Activated CD4-positive, alpha-beta T cell treated with anti-CD3 and anti-CD28 coated beads for 1 hour (primary cell): ENCODE measurements at places on chromosomes 6 and 20.
A peak's percentile ranks its signal among the peaks of the same experiment; 100 is the strongest.

- DNase-seq: no peak
These were observed 27.7 kb upstream of the LAMA4 start for GRCh38 chr6:112281821-112282615.

DNA sequence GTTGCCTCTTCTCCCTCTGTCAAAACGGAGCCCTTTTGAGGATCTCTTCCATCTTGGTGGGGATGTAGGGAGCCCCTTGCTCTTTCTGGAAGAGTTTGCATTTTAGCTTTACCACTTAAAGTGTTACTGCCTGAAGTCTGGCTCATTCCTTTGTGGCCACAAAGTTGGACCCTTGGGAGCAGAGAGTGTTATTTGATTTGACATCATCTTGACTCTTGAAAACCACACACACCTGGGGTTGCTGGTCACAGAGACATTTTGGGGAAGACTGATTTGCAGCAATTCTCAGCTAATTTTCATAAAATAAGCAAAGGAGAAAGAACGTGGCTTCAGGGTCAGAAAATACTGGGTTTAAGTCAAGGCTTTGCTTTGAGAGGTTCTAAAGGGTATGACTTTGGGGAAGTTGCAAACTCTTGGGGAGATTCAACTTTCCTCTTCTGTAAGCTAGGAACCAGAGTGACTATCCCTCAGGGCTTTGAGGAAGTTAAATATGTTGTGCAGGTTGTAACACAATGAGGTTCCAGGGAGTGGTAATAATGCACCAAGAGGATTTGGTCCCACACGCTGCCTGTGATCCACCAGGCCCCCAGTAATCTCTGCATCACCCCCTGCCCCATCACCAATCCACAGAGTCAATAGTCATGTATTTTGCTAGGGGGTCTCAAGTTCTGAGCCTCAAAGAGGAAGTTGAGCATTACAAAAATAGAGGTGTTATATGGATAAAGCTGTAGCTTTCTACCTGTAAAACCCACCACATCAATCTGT lies 141.6 kb upstream of the SLC24A3 start:
- no peak for DNase-seq

GRCh38 chr20:46117704-46118467 lies at the start of gene CD40:
TSS of gene CD40 (plus strand) at chr20:46118314. CDS start at chr20:46118344, 30 bp downstream.
- peak; percentile 55 for DNase-seq

- no peak for DNase-seq
These were observed 97.7 kb downstream of the PSMB1 start for GRCh38 chr6:170455335-170455979.

DNA sequence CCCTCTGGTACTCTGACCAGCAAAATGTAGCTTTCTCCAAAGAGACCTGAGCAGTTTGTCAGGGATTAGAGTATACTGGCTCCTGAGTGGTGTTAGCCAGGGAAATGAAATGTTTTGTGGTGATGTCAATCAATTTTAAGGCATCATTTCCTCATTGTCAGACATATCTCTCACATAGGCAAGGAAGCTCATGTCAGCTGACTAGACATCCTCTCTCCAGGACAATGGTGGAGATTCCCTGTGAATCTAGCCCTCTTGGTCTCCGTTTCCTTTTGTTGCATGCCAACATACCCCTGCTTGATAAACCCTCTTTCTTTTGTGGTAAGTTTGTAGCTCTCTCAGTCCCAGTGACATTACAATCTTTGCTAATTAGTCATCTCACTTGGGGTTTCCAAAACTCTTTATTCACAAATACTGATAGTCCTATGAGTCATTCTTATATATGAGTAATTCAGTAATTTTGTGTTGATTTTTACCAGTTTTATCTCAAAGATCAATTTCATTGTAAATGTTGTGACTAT lies 135.6 kb upstream of the PTPRK start:
- DNase-seq: no peak

GRCh38 chr6:10733151-10733715 lies 10.4 kb downstream of the TMEM14C start:
- DNase-seq: no peak

- DNase-seq: no peak
These were observed 110.0 kb upstream of the PHACTR1 start for GRCh38 chr6:12606616-12607015.

- DNase-seq: no peak
These were observed 5.9 kb downstream of the WASF1 start for GRCh38 chr6:110173506-110174132.

DNA sequence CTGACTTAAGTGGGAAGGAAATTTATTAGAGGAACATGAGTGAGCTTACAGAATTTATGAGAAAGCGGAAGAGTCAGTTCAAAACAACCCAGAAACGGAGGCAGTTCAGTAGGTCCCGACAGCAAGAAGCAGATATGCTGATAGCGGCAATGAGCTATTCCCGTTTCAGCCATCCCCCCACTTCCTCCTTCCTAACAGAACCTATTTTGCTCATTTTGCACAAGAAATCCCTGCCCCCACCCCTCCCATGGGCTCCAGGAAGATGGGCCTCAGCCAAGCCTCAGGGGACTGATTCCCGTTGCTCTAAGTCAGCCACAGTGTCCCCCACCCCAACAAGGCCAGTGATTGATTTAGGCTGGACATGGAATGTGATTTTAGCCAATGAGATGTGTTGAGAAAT lies 157.5 kb downstream of the CEBPB start:
- no peak for DNase-seq

- no peak for DNase-seq
These were observed 40.4 kb downstream of the IRF4 start for GRCh38 chr6:431986-432385.

- no peak for DNase-seq
These were observed 7.4 kb downstream of the GMEB2 start for GRCh38 chr20:63619505-63619904.

DNA sequence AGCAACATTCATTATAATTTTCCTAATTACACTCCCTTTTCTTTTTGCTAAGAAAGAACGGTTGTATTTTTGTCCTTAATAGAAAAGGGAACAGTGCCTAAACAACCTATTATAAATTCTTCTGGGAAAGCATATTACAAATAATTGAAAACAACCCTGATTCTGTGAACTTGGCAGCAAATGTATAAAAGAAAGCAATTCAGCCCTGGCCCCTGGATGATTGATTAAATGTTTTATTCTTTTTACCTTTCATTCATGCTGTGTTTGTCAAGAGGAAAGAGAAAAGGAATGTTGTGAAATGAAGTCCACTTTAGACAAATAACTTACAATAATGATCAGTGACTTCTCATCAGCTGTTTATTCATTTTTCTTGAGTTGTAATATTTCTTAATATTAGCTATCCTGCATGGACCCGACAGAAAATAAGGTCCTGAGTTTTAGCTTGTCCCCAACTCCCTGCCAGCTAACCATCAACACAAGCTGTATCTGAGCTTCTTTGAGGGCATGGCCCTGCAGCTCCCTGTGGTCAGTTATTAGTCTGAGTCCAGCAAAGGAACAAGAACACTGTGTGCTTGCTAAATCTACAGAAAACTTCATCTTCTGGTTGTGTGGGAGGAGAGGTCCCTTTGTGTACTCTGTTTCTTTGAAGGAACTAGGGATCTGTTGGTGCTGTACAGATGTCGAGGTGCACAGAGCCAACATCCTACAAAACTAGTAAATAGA lies 248.2 kb downstream of the LAMA2 start:
- DNase-seq: no peak

- no peak for DNase-seq
These were observed 130.4 kb upstream of the PROKR2 start for GRCh38 chr20:5447188-5447587.

DNA sequence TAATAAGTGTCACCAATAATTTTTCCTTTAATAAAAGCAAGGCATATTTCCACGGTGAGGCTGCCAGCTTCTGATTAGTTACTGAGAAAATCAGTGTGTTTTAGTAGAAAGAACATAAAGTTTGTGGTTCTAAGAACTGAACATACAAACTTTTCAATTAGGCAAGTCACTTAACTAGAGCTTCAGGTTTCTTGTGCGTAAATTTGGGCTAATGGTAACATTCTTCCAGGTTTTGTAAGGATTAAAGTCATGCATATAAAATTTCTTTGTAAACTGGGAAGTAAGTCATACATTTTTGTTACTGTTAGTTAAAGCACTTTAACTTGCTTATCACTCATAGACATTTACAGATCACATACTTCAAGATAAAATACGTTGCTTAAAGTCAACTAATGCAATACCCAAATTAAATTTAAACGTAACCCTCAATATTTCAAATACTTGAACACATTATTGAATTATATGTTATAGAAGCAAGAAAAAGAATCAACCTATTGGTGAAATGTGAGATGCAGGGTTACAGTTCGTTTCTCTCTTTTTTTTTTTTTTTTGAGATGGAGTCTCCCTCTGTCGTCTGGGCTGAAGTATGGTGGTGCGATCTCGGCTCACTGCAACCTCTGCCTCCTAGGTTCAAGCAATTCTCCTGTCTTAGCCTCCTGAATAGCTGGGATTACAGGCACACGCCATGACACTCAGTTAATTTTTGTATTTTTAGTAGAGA lies 327.3 kb upstream of the NOX3 start:
- DNase-seq: no peak

GRCh38 chr6:127262896-127263295 lies 3.8 kb upstream of the RNF146 start:
- no peak for DNase-seq

- no peak for DNase-seq
These were observed 657 bp downstream of the NT5DC1 start for GRCh38 chr6:116101302-116101718.

DNA sequence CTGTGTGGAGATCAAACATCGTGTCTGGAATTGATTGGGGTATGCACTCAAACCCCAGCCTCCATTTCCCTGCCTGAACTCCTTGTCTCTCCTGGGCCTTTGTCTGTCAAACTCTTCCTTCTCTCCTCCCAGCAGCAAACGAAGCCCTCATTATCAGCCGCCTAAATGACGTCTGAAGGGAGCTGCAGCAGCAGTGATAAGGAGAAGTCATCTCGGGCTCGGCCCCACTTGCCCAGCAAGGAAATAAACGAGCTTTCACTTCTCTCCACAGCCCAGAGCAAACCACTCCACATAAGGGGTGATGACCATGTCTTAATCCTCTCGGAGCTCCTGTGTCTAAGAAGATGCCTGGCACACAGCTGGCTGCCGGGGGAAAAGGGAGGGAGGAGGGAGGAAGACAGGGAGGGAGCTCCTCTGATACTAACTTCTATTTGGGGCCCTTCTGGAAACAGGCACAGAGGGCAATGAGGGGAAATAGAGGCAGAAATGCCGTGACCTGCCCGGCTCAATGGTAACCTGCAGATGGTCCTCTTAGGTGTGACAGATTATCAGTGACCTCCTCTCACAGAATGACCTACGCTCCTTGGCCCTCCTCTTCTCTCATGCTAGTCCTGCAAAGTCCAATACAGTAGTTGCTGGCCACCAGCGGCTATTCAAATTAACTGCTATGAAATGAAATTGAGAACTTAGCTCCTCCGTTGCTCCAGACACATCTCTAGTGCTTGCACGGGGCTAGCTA lies 100.4 kb downstream of the PXDC1 start:
- no peak for DNase-seq

DNA sequence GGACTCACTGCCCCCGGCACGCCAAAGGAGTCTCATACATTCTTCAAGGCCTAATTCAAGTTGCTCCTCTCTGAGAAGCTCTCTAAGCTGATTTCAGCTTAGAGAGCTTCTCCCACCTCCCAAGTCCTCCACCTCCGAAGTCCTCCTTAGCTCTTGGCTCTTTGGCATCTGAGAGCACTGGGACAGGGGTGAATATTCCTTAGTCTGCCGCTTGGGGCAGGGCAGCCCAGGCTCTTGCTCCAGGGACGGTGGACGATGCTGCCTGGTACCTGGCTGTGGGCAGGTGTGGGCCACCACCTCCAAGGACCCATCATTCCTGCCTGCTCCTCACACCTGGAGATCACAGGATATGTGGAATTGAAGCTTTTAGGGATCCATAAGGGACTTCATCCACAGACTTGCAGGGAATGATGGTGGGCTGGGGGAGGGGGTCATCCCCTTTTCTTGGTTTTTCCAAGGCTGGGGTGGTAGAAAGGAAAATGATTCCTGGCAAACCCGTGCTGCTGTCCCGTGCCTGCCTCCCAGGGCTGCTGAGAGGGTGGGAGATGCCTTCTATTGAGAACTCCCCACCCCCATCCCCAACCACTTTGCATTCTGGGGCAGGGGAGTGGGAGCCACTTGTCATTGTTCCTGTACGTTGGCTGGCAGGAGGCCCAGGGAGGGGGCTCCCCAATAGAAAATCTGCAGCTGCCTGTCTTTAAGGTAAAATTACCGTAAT lies 57.4 kb downstream of the ARHGAP40 start:
- DNase-seq: peak; percentile 12
